ENCODE measurements at places on chromosomes 12 and 14.
A peak's percentile ranks its signal among the peaks of the same experiment; 100 is the strongest.

DNA sequence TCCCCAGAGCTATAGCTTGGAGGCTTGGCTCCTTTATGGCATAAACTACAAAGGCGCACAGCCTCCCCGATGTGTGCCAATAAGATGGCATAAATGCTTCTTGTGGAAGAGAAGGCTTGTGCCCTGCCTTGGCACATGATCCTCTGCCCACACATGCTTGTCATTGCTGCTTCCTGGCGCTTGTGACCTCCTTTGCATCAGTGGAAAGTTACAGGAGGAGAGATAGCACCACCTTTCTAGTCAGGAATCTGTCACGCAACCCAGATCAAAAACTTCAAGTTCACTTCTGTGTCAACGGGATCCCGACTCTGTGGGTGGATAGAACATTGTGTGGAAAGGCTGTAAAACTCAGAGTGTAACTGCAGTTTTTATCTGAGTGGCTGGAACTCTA, 183.8 kb upstream of the HIF1A start:
- DNase-seq, result no peak

DNA sequence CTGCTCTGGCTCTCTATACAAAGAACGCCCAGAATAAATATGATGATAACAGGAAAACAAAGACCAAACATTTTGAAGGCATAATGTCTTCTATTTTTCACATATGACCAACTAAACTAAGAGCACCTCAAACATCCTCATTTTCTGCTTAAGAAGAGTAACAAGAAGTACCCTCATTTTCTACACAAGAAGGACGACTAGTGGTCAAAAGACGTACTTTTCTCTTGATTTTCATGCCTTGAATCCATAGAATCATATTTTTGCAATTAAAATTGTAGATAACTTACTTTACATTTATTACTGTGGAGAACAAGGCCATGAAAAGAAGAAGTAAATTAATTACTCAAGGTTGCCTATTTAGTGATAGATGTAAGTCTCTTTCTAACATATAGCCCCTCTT, 358.6 kb downstream of the DUSP6 start:
- no peak for DNase-seq

- DNase-seq, result no peak
These were observed 96.8 kb downstream of the EP400 start for GRCh38 chr12:132046561-132046960.

DNA sequence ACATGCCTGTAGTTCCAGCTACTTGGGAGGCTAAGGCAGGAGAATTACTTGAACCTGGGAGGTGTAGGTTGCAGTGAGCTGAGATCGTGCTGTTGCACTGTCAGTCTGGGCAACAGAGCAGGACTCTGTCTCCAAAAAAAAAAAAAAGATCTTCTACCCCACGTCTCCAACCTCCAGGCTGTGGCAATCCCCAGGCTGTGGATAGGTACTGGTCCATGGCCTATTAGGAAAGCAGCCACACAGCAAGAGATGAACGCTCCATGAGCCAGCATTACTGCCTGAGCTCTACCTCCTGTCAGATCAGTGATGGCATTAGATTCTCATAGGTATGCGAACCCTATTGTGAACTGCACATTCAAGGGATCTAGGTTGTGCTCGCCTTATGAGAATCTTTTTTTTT, 6.1 kb upstream of the PTGES3 start:
- no peak for DNase-seq

DNA sequence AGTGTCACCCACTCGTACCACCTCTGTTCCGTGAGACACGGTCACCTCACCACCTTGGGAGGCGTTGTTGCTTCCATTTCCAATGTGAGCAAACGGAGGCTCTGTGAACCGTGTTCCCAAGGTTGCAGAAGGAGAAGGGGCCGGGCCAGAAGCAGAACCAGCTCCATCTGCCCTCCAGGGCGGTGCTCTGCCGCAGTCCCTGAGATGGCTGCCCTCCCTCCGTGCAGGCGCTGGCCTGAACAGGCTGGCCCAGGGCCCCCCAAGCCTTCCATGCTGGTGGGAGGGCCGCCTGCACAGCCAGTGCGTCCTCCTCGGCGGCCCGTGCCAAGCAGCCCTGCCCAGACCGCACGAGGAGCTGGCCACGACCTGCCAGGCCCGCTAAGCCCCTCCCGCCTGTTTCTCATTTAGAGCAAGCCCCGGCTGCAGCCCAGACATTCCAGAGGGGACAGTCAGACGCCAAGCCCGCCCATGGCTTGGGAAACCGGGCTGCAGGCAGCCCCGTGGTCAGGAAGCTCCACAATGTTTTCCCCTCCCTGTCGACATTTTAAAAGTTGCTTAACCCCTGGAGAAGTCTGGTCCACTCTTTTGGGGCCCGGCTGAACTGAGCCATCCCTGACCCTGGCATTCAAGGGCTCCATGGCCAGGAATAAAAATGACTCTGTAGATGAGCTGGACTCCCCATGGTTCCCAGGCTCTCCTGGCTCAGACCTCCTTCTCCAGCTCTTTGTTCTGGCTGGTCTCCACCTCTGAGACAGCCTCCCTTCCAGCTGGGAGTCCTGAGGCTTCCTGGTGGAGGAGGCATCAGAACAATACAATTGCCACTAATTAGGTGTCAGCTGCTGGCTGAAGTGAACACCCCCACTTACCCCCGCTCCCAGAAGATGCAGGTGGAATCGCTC, 236.0 kb downstream of the BCL11B start:
- DNase-seq, result peak; percentile 84

GRCh38 chr14:76125511-76125910, 26.2 kb upstream of the GPATCH2L start:
- DNase-seq, result no peak

DNA sequence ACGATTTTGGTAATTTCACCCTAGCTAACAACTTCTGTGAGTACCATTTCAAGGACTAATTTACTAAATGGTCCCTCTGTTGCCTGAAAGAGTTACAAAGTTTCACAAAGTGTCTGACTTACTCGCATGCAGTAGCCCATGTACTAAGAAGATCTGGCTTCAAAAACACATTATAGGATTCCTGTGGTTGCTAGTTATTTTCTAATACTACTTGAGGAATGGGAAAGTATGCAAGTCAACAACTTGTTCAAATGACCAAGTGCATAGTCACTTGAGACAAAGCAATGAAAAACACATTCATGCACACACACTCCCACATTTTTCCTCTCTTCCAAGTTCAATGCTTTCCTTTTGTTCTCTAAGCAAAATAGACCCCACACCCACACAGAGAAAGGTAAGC, 219.7 kb upstream of the TMPO start:
- DNase-seq, result no peak

- no peak for DNase-seq
These were observed 77.6 kb downstream of the ZFP36L1 start for GRCh38 chr14:68714991-68715924.

- DNase-seq, result no peak
These were observed 459.2 kb downstream of the RAD51B start for GRCh38 chr14:68278576-68279436.

DNA sequence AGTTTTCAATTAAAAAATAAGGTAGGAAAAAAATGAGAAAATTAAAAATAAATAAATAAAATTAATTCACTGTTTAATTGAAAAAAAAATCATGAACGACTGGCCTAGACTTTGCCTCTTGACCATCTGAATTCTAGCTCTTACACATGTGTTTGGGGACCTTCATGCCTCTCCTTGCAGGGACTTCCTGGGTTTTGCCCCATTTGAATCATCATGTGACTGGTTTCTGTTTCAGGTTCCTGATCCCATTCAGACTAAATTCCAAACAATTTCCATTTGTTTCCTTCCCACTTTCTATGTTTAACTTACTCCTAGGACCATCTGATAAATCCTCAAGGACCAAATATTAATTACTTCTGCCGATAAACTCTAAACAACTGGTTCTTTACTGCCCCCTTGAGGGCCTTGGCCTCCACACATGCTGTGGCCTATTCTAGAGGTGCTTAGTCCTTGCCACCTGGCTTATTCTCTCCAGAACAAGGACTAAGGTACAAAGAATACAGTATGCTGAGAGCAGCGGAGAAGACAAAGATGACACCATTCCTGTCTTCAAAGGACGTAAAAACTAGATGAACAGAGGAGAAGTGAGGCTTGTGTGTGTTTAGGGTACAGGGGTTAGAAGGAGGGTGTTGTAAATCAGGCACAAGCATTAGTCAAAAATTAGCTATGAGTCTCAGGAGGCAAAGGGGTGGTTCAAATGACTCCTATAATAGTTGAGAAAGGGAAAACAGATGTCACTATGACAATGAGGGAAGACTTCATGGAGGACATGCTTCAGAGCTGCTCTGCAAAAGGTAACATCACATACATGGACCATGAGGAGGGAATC, 125.8 kb upstream of the AVPR1A start:
- DNase-seq, result peak; percentile 72

DNA sequence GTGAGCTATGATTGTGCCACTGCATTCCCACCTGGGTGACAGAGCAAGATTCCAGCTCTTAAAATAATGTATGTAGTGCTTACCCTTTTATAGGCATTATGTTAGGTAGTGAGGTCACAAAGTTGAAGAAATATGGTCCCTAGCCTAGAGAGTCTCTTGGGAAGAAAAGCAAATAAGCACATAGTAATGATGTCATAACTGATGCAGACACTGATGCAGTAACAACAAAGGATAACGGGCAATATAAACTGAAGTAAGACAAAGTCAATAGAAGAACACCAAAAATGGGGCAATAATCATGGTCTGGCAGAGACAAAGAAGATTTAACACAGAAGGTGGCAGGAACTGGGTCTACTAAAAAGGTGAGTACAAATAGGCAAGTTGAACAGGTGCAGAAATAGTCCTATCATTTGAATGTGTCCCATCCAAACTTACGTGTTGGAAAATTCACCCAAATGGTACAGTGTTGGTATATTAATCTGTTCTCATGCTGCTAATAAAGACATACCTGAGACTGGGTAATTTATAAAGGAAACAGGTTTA, 93.5 kb downstream of the CPNE8 start:
- no peak for DNase-seq

DNA sequence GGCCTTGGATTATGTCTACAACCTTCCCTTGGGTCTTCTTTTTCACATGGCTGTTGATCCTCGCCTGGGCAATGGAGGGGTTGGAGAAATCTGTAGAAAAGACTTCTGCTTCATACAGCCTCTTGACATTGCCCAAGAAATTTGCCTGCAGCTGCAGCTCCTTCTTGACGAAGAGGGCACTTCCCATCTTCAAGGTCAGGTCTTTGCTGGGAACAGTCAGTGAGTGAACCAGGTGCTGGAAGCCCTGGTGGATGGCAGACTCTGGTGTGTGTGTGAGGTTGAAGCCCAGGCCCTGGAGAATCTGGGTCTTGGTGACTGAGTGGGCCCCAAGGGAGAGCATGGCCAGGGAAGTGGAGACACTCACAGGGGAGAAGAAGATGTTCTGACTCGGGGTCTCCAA, 6.7 kb downstream of the SERPINA9 start:
- peak; percentile 12 for DNase-seq

- DNase-seq, result no peak
These were observed 30.3 kb upstream of the CLIP1 start for GRCh38 chr12:122452701-122453285.

DNA sequence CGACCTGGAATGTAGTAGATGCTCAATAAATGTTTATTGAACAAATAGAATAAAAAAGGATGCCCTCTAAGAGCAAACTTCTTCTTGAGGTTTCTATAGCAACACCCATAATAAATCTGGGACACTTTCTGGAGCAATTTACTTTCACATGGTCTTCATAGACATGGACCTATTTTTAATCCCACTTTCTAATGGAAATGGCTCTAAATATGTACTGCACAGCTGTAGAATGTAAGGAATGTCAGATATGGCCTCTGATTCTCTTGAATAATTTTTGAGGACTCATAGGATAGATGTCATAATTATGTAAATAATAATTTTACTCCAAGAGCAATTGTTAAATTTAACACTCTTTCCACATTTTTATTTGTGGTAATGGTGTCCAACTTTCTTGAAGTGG, 133.5 kb upstream of the DAAM1 start:
- no peak for DNase-seq

GRCh38 chr12:25089738-25090137, 105.2 kb downstream of the DNAI7 start:
- DNase-seq, result no peak

DNA sequence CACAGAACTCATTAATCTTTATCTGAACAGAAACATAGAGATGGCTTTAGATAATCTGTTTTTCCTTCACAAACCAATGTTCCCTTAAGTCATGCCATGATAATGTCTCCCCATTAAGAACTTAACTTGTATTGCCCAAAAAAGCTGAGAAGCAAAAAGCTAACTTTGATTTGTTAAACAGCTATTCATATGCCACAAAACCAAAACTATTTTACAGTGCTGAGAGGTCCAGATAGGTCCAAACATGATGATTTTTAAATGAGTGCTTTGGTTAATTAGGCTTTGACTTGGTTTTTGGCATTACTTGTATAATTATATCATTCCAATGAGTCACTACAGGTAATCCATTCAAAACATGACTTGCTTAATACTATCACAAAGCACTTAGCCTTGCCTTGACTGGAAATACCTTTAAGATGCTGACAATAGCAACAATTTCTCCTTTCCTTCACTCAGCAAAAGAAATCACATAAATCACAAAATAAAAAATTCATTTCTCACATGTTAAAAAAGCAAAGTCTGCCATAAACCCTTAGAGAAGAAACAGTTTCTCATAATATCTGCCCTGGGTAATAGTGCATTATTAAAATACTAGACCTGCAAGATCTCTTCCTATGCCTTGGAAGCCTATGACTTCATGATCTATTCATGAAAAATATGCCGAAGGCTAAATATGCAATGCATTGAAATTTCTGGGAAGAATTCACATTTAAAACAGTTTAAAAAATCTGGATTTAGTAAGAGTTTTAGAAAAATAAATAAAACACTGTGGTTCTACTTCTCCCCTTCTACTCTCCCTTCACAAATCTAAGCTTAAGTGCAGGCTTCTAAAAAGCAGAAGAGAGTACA, 52.0 kb upstream of the SAV1 start:
- DNase-seq, result no peak

DNA sequence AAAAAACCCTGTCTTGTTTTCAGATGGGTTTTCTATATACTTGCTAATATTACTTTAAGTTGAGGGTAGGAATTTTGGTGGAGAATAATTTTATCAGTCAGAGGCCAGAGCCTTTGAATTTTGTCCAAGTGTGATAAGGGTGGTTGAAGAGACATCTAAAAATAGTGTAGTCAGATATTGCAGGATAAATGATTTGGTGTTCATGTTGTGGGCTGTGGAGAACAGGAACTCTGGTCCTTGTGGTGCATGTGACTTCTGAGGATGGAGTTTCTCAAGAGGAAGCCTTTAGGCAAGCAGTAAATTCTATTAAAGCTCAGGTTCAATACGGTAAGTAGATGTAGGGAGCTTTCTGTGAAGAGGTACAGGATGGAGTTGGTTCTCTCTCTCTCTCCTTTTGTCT, 2.8 kb downstream of the ADAM21 start:
- no peak for DNase-seq

DNA sequence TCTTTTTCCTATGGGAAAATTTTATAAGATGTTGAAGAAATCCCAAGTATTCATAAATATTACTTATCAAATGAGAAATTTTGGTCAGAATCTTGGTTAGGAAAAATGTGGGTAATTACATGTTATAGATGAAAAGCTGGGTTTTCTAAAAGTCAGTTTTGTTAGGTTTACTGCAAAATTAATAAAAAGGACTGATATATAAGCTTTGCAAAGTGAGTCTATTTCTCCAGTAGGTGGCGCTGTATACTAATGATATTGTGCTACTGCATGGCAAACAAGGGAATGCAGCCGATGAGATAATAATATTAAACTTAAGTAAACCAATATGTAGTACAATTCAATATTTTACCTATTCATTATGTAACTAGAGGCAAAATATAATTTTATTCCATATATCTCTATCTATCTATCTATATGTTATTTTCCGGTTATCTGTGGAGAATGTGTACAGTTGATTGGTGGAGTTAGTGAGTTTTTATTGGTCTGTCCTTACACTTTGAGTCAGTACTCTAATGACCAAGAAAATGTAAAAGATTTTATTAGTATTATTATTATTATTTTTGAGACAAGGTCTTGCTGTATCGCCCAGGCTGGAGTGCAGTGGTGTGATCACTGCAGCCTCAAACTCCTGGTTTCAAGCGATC, 32.9 kb downstream of the MIPOL1 start:
- DNase-seq, result no peak
